ENCODE measurements at places on chromosomes 1 and 21.

DNA sequence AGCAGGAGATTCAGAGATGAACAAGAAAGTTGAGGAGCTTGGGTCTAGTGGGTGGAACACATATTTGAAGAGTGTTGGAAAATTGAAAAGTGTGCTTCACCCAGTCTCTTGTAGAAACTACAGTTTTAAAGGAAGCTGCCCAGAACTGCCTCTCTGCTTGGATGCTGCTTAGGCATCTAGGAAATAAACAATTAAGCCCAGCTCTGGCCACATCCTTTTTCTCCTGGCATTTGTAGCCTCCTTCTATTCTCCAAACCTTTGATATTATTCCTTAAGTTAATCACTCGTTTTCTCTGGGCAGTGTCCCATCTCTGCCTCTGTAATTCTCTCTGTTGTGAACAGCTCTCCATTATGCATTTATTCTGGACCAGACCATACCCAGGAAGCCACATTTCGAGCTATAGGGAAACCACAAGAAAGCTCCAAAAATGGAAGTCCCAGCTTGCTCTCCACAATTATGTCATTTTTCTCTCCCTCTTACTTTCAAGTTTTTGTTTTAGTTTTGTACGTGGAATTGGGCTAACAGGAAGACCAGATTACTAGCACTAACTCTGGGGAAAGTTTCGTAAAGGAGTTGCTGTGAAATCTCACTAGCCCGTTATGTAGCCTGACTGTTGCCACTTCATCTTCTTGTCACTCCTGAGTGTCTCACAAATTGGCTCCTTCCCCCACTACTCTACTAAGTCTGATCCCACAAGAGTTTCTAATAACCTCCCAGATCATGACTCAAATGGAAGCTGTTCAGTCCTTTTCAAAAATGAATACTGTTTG is 102.2 kb downstream of the NTMT2 start:
- no peak for DNase-seq

DNA sequence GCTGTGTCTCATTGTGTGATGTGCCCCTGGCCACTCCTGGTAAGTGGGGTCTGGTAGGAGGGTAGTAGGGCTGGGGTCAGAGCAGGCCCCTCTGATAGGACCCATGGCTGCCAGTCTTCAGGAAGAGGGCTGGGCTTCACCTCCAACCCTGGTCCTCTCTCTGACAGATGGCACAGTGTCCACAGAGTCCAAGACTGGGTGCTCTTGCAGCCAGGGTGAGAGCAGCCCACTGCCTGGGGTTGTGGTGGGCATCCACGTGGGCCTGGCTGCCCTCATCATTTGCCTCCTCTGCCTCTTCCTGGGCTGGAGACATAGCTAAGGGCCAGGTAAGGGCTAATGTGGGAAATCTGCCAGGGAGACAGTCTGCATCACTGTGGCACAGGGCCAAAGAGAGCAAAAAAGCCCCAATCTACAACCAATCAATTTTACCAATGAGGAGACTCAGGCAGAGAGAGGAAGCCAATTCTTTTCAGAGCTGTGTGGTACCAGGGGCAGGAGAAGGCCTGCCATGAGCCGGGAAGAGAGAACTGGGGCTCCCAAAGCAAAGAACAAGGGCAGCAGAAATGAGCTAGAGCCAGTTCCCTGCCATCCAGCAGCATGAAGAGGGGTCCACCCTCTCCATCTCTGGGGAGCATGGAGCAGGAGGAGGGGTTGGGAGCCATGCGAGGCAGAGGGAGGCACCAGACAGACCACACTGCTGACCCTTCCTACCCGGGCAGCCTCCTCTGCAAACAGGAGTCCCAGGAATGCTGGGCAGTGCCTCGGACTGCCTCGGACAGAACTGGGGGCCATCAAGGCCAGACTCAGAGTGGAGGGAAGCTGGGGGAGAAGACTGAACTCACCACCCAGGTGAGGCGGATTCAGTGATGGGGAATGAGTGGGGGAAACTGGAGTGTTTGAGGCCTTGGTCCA is 26.8 kb downstream of the SLC27A3 start:
- DNase-seq, result no peak

DNA sequence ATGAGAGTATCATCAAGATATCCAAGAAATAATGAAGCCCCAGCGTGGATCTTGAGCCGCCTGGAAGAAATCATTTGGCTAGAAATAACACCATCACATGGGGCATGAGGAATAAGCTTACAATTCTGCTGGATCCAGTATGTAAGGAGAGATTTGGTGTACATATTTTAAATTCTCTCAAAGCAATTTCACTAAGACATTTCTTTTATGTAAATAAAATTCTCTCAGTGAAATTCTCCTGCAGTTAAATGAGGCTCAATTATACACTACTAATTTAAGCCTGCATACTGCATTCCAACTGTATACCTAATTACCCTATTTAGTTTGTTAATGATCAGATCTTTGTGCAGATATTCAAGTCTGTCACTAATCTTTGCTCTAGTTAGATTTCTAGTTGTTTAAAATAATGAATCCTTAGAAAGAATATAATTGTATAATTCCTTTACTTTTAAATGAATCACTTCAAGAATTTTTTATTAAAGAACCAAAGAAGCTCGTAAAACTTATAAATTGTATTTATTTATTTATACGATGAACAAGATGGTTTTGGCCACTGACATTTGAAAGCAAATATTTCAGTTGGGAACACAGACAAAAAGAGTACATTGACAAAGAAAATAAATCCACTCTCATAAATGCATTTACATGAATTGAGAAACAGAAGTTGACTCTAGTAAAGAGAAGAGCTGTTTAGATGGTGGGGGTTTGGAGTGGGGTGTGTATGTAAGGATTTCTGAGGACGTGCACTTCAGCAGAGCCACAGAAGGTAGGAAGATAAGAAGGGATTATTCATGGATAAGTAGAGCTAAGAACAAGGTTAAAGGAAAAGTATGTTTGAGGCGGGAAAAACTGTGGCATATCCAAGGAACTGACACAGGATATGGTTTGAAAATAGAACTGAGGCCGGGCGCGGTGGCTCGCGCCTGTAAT is 466.8 kb downstream of the DSCAM start:
- no peak for DNase-seq

DNA sequence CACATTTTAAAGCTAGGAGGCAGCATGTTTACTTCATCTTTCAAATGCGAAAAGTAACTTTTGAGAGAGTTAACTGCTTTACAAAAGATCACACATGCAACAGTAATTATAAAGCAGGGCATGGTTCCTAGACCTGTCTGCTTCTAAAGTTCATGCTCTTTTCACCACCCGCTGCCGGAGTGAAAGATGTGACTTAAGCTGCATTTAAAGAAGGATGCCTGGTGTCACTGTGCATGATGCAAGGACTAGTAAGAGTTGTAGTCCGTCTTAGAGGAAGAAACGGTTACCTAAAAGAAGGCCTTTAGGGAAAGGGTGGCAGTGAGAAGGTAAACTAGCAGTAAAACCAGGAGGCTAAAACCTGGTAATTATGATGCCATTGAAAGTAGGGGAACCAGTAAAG is 1689.1 kb downstream of the KCNT2 start:
- DNase-seq, result no peak

DNA sequence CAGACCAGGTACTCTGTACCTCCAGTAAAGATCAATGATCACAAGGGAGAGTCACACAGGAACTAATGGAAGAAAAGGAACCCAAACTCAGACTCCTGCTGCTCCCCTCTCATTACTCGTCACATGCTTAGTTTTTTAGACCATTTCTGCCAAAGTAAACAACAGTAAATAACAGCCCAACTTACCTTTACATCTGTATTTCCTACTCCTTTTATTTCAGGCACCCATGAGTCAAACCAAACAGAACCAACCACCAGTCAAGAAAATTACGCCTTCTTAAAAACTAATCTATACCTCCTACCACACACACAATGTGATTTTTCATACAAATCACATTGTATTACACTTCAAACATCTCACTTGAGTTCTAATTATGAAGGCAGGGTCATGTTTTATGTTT is 61.4 kb upstream of the HTR1D start:
- DNase-seq, result no peak

- DNase-seq, result no peak
Observed at GRCh38 chr1:28512058-28512611, 6.3 kb downstream of the RCC1 start.

DNA sequence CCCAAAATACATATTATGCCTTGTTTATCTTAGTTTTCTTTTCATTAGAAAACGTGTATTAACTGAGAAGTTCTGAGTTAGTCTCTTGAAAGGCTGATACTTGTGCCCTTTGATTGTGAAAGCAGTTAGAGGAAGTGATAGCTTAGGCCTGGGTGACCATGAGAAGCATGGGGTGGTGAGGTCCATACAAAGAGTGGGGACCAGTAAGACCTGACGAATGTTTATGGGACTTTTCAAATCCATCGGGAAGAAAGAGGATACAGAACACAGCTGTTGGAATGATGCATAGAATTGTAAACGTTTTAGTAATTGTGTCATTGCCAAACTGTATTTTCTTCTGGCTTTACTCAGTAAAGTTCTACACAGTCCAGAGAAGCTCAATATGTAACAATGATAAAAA is 259.8 kb downstream of the LMO4 start:
- DNase-seq, result no peak
